ENCODE measurements at places on chromosomes 1 and 21. TPM values are rescaled to one million over a fixed set of nuclear protein-coding genes. Genes with fewer than 3 reads are reported as not detected.

TFF2 gene
- not detected for polyA plus RNA-seq

SERPINC1 gene
- not detected for polyA plus RNA-seq

TRMT1L gene
- 9.7 TPM for polyA plus RNA-seq

WNT4 gene
- 5.1 TPM for polyA plus RNA-seq

CAPN9 gene
- polyA plus RNA-seq, result not detected

AQP10 gene
- not detected for polyA plus RNA-seq

LCE3D gene
- polyA plus RNA-seq, result not detected

MPL gene
- not detected for polyA plus RNA-seq

DHX9 gene
- 193 TPM for polyA plus RNA-seq

FNDC7 gene
- polyA plus RNA-seq, result not detected
